ENCODE measurements at places on chromosomes 16 and 17.
A peak's percentile ranks its signal among the peaks of the same experiment; 100 is the strongest.

- no peak for DNase-seq
These were observed 40.3 kb downstream of the WNT3 start for GRCh38 chr17:46777943-46778915.

- no peak for DNase-seq
These were observed 68.0 kb upstream of the MRTFB start for GRCh38 chr16:14003074-14003570.

DNA sequence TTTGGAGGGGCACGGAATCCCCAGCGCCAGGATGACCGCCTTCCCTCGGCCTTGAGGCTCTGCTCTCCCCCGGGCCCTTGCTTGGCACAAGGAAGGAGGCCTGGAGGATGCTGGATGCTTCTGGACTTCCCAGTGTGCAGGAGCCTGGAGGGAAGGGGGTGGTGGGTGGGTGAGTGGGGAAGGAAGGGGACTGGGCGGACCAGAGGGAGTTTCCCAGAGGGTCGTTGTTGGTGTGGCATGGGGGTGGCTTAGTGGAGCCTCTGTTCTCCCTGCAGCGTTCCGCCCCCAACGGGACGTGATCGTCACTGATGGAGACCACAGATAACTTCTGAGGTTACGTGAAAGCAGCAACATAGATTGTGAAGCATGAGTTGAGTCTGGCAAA is 140.0 kb downstream of the IRF8 start:
- DNase-seq = peak; percentile 67

DNA sequence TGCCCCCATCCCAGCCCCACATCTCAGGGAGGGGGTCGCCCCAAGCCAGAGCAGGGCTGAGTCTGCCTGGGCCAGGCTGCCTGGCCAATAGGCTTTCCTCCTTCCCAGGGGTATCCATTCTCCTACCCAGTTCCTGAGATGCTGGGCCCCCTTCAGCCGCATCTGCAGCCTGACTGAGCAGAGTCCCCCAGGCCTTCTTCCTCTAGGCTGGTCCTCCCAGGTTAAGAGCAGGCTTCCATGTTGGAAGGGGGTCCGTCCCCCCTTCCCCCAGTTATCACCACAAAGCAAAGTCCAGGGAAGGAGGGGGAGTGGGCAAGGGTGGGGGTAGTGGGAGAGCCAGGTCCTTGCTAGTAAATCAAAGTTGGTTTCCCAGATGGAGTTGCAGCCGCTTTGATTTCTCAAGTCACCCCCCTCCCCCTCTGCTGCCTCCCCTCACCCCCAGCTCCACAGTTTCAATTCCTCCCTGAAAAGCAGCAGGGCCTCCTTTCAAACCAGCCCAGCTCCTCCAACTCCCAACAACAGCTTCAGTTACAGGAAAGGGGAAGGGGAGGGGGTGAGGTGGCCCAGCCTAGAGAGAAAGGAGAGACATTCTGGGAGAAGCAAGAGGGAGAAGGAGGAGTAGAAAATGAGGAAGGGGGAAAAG is 9.5 kb upstream of the FZD2 start:
- DNase-seq = no peak

GRCh38 chr17:28811651-28812090 is 30.9 kb downstream of the FAM222B start:
- no peak for DNase-seq

DNA sequence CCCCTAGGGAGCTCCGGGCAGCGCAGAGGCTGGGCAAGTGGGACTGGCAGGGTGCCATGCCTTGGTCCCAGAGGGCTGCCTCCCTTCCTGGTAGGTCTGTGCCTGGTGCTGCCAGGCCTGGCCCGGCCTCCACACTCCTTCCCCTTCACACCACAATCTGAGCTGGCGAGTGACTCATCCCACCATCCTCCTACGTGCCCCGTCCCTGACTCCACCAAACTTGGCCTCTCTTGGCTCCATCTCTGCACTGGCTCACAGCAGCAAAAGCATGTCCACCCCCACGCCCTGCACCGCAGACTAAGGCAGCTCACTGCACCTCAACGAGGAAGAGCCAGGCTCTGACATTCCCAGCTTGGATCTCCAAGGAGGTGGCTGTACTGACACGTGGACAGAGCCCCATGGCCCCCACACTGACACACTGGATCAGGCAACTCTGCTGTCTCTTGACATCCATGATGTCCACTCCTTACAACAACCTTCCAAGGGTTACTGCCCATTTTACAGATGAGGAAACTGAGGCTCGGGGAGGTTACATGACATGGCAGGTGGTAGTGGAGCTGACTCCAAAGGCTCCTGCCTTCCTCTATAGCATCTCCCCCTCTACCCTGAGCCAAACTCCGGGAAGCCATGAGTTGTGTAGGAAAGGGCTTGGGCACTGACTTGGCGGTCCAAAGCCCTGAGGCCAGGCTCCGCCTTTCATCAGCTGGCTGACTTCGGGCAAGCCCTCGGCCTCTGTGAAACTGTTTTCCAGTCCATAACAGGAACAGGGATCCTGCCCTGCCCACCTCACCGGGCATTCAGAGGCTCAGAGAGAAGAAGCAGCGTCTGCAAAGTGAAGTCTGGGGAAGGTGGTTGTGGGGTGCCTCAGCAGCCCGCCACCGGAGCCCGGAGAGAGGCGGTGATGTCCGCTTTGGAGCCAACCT is 20.1 kb upstream of the KRT19 start:
- DNase-seq = peak; percentile 84

DNA sequence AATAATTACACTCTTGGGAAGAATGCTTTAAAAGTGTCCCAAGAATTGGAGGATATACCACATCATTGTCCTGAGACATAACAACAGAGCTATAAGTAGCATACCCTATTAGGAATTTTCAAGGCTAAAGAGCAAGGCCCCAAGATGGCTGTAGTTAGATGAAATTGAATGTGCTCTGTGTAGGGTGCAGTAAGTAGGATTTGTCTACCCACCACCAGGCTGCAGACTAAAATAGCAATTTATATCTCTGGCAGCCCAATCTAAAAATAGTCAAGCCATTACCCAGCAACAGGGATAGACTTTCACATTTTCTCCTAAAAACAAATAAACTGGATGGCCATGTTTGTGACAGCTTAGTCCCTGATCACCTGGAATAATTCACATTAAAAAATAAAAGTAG is 5.6 kb downstream of the MMD start:
- no peak for DNase-seq

- no peak for DNase-seq
These were observed 96.9 kb upstream of the KCNJ16 start for GRCh38 chr17:69978056-69978646.

DNA sequence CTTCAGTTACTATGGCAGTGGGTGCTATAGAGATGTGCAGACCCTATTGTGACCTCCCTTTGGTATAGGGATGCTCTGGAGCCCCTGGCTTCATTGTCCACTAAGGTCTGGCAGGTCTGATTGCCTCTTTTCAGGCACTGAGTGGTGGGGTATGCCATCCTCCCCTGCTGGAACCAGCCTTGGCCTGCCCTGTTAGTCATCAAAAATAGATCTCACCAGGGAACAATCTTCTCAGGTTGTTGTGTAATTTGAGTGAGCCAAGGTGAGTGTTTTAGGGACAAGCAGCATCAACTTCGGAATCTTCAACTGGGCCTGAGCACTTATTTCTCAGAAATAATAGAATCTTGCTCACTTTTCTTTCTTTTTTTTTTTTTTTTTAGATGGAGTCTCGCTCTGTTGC is 19.6 kb downstream of the HMOX2 start:
- DNase-seq = no peak

GRCh38 chr17:37097154-37097553 is 148.4 kb downstream of the AATF start:
- no peak for DNase-seq

DNA sequence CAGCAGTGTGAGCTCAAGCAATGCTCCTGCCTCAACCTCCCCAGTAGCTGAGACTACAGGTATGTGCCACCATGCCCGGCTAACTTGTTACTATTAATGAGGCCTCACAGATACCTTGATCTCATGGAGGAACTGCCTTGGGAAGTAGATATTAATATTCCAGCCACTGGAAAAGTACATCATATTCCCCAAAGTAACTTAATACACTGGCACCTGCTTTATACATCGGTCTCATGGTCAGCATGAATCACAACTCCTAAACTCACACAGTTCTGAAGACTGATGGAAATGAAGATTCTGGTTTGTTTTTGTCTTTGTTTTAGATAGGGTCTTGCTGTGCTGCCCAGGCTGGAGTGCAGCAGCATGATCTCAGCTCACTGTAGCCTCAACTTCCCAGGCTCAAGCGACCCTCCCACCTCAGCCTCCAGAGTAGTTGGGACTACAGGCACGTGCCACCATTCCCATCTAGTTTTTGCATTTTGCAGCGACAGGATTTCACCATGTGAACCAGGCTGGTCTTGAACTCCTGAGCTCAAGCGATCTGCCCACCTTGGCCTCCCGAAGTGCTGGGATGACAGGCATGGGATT is 28.2 kb downstream of the ADCY9 start:
- no peak for DNase-seq

DNA sequence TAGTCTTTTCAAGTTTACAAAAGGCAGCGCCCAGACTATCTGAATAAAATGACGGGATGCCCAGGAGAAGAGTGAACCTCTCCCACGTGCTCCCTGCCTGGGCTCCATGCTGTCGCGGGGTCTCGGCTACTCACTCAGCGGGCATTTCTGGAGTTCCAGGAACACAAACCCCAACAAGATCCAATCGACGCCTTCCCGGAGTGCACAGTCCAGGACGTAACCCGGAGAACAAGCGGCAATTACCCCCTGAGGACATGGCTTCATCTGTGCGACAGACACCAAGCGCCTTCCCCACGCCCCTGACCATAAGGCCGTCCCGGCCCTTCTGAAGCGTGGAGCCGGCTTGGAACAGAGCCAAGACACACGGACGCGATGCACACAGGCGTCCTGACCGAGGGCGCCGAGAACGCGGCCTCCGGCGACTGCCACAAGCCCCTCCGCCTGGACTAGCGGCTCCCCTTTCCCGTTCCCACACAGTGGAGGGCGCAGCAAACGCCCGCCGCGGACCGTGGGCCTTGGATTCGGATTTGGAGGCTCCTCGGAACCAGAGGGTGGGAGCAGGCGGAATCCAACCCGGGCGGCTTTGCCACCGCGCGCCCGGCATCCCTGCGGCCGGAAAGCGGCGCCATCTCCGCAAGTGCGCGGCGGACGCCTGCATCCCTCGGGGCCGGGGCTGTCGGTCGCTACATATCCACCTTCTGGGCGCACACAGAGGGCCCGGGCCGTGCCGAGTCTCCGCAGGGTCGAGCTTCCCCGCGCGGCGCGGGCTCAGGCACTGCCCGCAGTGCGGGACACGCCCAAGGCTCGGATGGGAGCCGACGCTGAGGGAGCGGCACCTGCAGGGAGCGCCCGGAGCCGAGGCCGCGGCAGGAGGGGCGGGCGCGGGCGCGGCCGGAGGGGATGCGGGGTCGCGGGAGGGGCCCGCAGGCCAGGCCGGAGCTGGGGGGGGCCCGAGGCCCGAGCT is 725 bp downstream of the ABCA3 start:
- DNase-seq = peak; percentile 53

- no peak for DNase-seq
These were observed 340.8 kb upstream of the TOM1L1 start for GRCh38 chr17:54559883-54560282.

DNA sequence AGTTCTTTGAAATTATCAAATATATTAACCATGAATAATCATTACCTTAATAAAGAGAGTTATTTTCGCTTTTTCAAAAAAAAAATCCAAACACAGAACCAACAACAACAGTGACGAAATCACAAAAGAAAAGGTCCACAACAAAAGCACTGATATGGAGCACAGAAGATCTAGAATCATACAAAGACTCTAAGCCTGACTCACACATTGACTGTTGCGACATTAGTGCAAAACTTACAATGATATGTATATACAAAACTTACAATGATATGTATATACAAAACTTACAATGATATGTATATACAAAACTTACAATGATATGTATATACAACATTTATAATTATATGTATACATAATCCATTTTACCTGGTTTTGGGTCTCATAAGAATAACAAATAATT is 117.7 kb downstream of the USP22 start:
- no peak for DNase-seq

DNA sequence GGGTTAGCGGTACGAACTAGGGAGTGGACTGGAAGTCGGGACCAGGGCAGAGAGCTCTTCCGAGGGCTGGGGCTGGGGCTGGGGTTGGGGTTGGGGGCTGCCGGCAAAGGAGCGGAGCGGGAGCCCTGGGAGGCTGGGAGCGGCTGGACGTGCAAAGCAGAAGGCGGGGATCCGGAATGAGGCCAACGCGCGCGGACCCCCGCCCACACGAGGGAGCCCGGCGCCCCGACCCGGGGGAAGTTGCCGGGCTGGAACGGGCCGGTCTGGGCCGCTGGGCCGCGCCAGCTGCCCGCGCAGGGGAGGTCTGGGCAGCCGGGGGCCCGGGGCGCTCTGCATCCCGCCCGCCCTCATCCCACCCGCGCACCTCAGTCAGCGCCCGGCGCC is 323 bp downstream of the ST3GAL2 start:
- DNase-seq = no peak

DNA sequence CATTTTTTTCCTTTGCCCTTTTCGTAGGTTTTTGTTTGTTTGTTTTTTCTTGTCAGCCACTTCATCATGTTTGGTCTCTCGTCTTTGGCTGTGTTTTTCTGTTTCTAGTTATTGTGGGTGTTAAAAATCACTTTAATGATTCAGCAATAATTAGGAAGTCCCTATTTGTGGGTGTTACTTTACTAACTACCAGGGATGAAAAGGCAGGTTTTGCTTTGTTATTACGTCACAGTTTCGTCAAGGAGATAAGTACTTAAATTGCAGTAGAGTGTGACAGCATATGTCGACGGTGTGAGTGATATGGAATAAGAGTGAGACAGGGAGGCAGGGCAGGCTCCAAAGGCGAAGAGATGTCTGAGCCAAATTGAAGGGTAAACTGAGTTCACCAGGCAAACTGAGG is 479.6 kb downstream of the WWOX start:
- DNase-seq = no peak

DNA sequence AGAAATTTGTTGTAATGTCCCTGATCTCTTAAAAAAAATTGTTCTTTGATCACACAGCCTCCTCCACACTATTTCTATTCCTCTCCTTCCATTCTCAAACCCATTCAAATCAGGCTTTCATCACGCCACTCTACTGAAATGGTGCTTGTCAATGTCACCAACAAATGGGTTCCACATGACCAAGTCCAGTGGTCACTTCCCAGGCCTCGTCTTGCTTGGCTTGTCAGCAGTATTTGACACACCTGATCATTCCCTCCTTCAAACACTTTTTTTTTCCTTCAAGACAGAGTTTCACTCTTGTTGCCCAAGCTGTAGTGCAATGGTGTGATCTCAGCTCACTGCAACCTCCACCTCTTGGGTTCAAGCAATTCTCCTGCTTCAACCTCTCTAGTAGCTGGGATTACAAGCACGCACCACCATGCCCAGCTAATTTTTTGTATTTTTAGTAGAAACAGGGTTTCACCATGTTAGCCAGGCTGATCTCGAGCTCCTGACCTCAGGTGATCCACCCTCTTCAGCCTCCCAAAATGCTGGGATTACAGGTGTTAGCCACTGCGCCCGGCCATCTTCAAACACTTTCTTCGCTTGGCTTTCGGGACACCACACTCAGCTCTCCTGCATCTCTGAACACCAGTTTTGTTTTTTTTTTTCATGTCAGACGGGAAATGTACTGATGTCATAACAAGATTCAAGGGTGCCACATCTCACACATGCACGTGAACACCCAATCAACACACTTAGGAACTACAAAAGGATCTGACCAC is 18.3 kb downstream of the NQO1 start:
- no peak for DNase-seq
